ENCODE measurements at places on chromosomes 4 and X.

- no peak for DNase-seq
Measured at GRCh38 chrX:40167850-40168479, 70.2 kb upstream of the BCOR start.

DNA sequence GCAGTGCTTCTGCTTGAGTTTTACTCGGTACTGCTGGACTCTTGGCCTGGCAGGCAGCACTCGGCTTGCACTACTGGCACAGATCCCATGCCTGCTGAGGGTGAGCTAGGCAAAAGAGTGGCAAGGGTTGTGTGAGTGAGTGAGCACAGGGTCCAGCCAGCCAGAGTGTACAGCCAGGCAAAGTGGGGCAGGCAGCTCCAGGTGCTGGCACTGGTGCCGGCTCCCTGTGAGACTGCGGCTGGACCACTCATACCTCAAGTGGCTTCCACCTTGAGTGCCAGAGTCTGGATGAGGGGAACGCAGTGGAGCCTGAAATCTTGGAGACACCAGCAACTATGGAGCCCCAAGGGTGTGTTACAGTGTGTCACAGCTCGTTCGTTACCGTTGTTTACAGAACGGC, 1451.9 kb upstream of the AGA start:
- DNase-seq, result no peak

GRCh38 chrX:40418146-40418812, 162.5 kb upstream of the ATP6AP2 start:
- peak; percentile 43 for DNase-seq

GRCh38 chr4:74474345-74475090, 29.6 kb downstream of the AREG start:
- no peak for DNase-seq

Data from activated CD8-positive, alpha-beta memory T cell treated with anti-CD3 and anti-CD28 coated beads, Interleukin-2, amount 10 ng/mL, durations not matched to agents 7 days and 5 days (primary cell).